ENCODE measurements at places on chromosomes 7 and 10. TPM values are rescaled to one million over a fixed set of nuclear protein-coding genes. Genes with fewer than 3 reads are reported as not detected.

DNA sequence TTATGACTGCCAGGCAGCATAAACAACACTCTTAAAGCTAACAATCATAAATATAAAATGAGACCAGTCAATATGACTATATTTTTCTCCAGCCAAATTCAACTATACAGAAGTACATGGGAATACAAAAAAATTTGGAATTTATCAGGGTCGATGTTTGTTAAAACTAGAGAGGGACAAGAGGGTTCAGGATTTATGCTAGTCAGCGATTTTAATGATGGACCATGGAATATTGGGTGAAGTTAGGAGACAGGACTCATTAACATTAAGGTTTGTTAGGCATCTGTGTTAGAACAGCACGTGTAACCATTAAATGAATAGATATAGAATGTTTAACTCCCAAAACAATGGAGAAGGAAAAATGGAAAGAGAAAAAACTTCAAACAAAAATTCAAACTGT, 146.2 kb downstream of the SEM1 start:
- no peak overlapping the region for H3K4me3 ChIP-seq
- H3K27ac ChIP-seq: no peak overlapping the region
- no peaks in the 10 kb centered on the region for H3K36me3 ChIP-seq
- peaks cover 13% of the 10 kb centered on the region for H3K27me3 ChIP-seq

- no peak overlapping the region for H3K4me3 ChIP-seq
- no peaks in the 10 kb centered on the region for H3K27me3 ChIP-seq
- H3K36me3 ChIP-seq: peaks cover 2% of the 10 kb centered on the region
Measured at GRCh38 chr7:151395036-151395367, 14.8 kb downstream of the WDR86 start.

CCDC186 gene
- total RNA-seq: 17.3 TPM

DMBT1 gene
- total RNA-seq: not detected

ITGB8 gene
- not detected for total RNA-seq

DNA sequence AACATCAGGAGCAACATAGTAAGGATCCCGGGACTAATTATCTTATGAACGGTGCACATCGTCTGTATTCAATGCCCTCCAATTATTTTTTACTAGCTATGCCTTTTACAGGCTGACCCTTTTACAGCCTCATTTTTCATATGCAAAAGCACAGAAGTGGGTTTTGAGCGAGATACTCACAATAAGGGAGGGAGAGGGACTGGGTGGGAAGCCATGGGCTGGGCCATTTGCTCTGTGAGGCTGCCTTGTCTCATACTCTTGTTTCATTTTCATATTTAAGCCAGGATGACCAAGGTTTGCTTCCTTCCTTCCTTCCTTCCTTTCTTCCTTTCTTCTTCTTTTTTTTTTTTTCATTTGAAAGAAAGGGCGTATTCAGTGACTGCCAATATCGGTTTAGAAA, 259.3 kb downstream of the TRIL start:
- no peaks in the 10 kb centered on the region for H3K36me3 ChIP-seq
- no peak overlapping the region for H3K4me3 ChIP-seq
- no peaks in the 10 kb centered on the region for H3K4me1 ChIP-seq
- H3K27me3 ChIP-seq: no peaks in the 10 kb centered on the region

ALOX5 gene
- total RNA-seq: 4.0 TPM

GNA12 gene
- 37.0 TPM for total RNA-seq

GRCh38 chr10:15169555-15170401, 1.3 kb upstream of the NMT2 start:
- peak overlapping the region; percentile 45 for H3K27ac ChIP-seq
- H3K36me3 ChIP-seq: peaks cover 4% of the 10 kb centered on the region
- peak; percentile 56 for DNase-seq
- peak overlapping the region; percentile 77 for H3K4me3 ChIP-seq
- H3K4me1 ChIP-seq: peaks cover 55% of the 10 kb centered on the region

TRPV5 gene
- total RNA-seq: 0.09 TPM

GRCh38 chr10:132523561-132524442, 13.8 kb upstream of the INPP5A start:
- H3K4me3 ChIP-seq: no peak overlapping the region
- peaks cover 27% of the 10 kb centered on the region for H3K27me3 ChIP-seq
- no peaks in the 10 kb centered on the region for H3K36me3 ChIP-seq
- DNase-seq: no peak
- H3K4me1 ChIP-seq: no peaks in the 10 kb centered on the region

TUBB8 gene
- not detected for total RNA-seq

DNA sequence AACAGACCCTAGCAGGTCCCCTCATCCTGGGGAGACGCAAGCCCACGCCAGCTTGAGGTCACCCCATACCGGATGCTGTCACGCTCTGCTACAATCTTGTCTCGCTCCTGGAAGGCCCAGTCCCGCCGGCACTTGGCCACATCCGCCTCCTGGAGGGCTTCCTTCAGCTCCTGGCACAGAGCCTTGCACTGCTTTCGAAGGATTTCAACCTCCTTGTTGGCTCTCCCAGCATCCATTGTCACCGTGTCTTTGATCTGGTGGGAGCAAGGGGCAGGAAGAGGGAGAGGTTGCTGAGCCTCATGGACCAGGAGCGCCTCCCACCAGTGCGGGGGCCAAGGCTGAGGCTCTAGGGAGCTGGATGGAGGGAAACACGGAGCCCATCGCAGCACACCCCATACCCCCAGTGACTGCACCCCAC, 90.9 kb downstream of the DLG5 start:
- no peak for DNase-seq
- no peaks in the 10 kb centered on the region for H3K36me3 ChIP-seq
- no peaks in the 10 kb centered on the region for H3K27me3 ChIP-seq
- no peak overlapping the region for H3K4me3 ChIP-seq
- H3K4me1 ChIP-seq: peaks cover 24% of the 10 kb centered on the region

CUBN gene
- 0.65 TPM for total RNA-seq

- H3K36me3 ChIP-seq: no peaks in the 10 kb centered on the region
- no peak overlapping the region for H3K27ac ChIP-seq
- H3K27me3 ChIP-seq: no peaks in the 10 kb centered on the region
Measured at GRCh38 chr7:134693256-134693655, 46.6 kb downstream of the BPGM start.

DNA sequence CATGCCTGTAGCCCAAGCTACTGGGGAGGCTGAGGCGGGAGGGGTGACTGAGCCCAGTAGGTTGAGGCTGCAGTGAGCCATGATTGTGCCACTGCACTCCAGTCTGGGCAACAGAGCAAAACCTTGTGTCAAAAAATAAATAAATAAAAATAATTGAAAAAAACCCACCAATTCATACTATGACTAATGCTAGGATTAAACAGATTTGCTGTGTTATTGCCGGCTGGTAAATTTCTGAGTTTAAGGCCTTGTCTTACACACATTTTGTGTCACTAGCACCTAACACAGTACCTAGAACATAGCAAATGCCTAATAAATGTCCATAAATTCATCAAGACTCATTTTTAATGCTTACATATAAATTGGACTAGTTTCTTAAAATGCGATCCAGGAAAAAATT, 8.7 kb downstream of the ESYT2 start:
- H3K27me3 ChIP-seq: no peaks in the 10 kb centered on the region
- peaks cover 90% of the 10 kb centered on the region for H3K4me1 ChIP-seq
- peak overlapping the region; percentile 89 for H3K27ac ChIP-seq
- peak overlapping the region; percentile 86 for H3K4me3 ChIP-seq
- H3K36me3 ChIP-seq: peaks cover 4% of the 10 kb centered on the region

MICALL2 gene
- 3.7 TPM for total RNA-seq

CFAP46 gene
- 0.26 TPM for total RNA-seq

DNA sequence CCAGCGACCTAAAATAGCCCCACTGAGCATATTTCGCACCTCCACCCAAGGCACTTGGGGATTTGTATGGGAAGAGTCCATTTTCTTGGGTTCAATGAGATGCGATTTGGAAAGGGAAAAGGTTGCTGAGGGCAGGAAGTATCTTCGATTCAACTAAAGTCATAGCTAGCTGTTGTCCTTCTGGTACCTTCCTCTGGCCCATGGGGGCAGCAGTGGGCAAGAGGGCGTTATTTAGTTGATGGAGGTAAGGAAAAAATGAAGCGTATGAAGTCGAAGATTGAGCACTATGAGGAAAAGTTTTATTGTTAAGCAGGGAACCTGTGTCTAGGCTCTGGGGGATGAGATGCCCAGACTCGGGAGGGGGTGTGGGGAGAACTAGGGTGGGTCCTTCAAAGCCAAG, 135.4 kb downstream of the EVX1 start:
- H3K4me3 ChIP-seq: no peak overlapping the region
- peaks cover 27% of the 10 kb centered on the region for H3K27me3 ChIP-seq
- H3K27ac ChIP-seq: no peak overlapping the region

HKDC1 gene
- total RNA-seq: 0.62 TPM

- H3K4me1 ChIP-seq: peaks cover 41% of the 10 kb centered on the region
- peak overlapping the region; percentile 69 for H3K4me3 ChIP-seq
- no peak overlapping the region for H3K27ac ChIP-seq
- no peaks in the 10 kb centered on the region for H3K36me3 ChIP-seq
- peak; percentile 56 for DNase-seq
Measured at GRCh38 chr10:73908853-73909539, 1.9 kb upstream of the PLAU start.

DNA sequence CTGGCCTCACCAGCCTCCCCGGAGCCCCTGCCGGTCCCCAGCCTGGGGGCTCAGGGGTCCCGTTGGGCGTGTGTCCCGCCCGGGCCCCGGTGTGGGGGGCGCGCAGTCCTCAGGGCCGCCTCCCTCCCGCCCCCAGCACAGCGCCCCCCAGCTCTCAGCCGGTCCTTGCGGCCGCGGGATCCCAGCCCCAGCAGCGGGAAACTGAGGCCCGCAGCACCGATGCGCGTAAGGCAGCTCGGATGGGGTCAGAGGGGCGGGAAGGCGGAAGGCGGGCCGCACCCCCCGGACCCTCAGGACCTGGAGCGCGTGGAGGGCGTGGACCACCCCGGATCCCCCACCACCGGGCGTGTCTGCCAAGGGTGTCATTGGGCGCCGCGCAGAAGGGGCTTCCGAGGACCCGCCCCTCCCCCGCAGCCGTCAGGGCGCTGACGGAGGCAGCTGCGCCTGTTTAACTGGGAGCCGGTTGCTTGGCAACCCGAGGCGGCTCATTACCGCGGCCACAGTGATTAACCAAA, 14.9 kb downstream of the UNCX start:
- DNase-seq: no peak
- H3K4me3 ChIP-seq: no peak overlapping the region
- peaks cover 1% of the 10 kb centered on the region for H3K36me3 ChIP-seq

DNA sequence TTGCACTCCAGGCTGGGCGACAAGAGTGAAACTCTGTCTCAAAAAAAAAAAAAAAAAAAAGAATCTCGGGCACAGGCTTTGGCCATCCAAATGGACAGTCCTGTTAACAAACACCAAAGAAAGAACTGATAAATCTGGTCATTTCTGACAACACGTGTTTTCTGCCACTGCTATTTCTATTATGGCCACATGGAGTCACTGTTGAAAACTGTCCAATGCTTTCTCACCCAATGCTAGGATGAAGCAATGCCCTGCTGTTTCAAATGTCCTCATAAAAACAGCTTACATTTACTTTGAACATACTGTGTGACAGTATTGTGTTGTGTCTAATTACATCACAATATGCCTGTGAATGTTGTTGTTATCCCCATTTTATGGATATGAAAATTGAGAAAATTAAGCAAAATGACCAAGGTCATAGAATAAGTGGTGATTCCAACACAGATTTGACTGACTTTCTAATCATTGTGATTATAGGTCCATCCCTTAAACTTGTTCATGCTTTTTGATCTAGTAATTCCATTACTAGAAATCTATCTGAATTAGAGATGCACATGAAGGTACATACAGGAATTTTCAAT, 19.9 kb upstream of the MAP3K8 start:
- H3K27ac ChIP-seq: no peak overlapping the region
- no peak for DNase-seq
- peaks cover 31% of the 10 kb centered on the region for H3K4me1 ChIP-seq
- no peak overlapping the region for H3K4me3 ChIP-seq
- H3K36me3 ChIP-seq: no peaks in the 10 kb centered on the region

CYP3A7 gene
- not detected for total RNA-seq

PDCD11 gene
- total RNA-seq: 41.2 TPM

DNA sequence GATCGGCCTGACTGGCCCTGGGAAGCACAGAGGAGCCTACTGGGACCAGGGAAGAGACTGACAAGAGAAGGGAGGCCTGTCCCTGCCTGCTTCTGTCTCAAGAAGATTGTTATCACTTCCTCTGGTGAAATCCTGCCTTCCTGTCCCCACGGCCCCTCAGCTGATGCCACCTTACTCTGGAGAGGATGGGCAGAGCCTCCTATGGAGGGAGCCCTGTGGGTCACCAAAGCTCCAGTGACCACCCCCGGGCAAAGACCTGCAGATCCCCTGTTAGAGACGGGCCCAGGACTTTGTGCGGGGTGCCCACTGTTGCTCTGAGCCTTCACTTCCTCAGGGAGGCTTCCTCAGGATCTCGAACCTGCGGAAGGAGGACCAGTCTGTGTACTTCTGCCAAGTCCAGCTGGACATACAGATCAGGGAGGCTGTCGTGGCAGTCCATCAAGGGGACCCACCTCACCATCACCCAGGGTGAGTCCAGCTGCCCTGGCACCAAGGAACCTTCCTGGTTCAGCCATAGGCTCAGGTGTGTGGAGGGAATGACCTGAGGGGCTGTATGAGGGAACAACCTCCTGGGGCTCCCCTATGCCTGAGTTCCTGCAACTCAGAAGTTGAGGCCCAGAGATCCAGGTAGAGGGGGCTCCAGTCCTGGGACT, 1.4 kb upstream of the PILRB start:
- no peak overlapping the region for H3K4me3 ChIP-seq
- H3K36me3 ChIP-seq: peaks cover 30% of the 10 kb centered on the region
- no peak for DNase-seq
- no peak overlapping the region for H3K27ac ChIP-seq

- H3K4me3 ChIP-seq: no peak overlapping the region
- H3K36me3 ChIP-seq: no peaks in the 10 kb centered on the region
- no peak overlapping the region for H3K27ac ChIP-seq
- peaks cover 12% of the 10 kb centered on the region for H3K27me3 ChIP-seq
- DNase-seq: no peak
- no peaks in the 10 kb centered on the region for H3K4me1 ChIP-seq
Measured at GRCh38 chr7:121196286-121196685, 132.5 kb upstream of the WNT16 start.

DNA sequence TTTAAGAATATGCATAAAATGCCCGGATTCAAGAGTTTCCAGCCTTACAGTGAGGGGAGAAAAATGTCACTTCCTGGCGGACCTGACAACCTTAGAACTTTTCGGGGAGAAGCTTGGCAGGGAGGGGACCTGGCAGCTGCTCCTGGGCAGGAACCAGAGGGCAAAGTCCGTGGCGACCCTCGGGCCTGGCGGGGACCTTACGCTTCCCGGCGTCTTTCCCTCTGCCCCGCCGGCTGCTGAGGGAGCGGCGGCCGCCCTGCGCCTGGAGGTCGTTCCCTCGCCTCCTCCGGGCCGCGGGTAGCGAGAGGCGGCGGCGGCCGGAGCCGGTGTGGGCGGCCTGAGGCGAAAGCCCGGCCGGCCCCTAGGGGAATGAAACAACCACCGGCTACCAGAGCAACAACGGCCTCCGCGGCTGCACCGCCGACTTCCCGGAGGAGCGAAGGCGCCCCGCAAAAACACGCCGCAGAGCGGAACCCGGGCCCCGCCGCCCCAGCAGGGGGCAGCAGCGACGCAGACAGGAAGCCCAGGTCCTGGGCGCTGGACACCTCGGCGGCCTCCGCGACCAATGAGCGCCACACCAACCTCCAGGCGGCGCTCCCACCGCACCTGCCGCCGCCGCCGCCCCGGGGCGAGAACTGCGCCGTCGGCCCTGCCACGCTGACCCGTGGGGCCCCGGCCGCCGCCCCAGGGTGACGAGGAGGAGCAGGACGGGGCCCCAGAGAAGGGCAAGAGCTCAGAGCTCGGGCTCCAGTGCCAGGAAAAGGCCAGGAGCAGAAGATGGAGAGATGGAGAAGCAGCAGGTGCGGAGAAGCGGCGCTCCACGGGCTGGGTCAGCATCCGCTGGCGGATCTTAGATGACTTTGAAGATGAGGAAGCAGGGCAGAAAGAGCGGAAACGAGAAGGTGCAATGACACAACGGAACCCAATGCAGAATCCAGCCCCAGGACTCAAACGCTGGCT, 10.5 kb upstream of the ACSM6 start:
- peak; percentile 86 for DNase-seq
- peaks cover 5% of the 10 kb centered on the region for H3K4me1 ChIP-seq
- peaks cover 48% of the 10 kb centered on the region for H3K27me3 ChIP-seq
- H3K36me3 ChIP-seq: no peaks in the 10 kb centered on the region
- H3K27ac ChIP-seq: no peak overlapping the region
- H3K4me3 ChIP-seq: peak overlapping the region; percentile 85
